Activated CD4-positive, alpha-beta T cell treated with anti-CD3 and anti-CD28 coated beads, Interleukin-2, amount 10 ng/mL, durations not matched to agents 7 days and 5 days (primary cell): ENCODE measurements at places on chromosomes 1 and 21.

GRCh38 chr1:225697428-225697827, 44.5 kb upstream of the ENAH start:
- no peak for DNase-seq

- no peak for DNase-seq
These were observed 319.4 kb downstream of the PTBP2 start for GRCh38 chr1:97041026-97041425.

DNA sequence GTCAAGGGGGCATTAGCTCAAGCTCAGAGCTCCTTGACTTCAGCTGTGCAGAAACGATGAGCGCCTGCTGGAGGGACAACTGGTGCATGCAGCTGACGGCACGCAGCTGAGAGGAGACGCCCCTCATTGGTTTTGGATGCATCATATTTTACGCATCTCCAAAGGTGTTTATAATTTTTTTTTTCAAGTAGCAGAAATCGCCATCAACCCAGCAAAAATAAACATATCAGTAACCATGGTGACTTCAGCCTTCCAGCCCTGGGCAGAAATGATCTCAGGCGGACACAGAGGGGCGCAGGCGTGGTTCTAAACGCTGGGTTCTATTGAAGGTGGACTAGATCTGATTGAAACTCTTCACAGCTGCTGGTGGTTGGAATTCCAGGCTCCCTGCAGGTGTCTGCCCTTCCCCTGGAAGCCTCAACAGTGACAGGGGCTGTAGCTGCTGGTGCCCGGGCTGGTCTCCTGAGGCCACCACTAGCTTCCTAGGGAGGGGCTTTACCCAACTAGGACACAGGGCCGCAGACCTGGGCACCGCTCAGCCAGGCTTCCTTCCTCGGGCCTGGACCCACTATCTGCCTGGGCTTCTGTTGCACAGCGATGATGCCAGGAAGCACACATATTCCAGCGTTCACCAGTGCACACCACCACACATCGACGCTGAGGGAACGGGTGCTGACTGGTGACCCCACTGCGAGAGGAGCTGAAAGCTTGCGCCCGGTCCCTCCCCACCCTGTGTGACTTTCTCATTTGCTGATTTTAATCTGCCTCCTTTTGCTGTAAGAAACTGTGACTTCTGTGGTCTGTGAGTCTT, 63.7 kb upstream of the ABCG1 start:
- no peak for DNase-seq

DNA sequence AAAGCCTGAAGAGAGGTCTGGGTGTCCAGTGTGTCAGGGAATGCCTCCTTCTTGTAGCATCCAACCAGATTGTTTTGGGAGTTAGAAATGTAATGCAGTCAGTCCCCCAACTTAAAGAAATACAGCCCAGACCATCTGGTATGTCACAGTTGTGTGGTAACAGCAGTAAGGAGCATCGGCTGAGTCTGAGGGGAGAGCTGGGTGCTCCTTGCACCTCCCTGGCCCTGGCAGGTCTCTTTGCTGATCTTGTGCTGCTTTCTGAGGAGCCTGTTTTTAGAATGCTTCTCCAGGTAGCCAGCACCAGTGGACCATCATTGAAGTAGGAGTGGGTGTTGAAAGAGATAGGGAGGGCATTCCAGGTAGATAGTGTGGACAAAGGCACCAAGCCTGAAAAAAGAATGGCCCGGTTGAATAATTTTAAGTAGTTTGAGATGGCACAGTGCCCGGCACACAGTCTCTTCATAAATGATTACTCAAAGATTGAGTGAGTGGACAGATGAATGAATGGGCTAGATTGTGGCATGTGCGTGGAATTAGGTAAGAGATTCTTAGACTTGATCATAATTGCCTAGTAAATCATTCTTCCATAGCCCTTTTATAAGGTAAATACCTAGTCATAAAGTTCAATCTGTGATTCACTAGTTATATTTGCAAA, 46.5 kb downstream of the LAMC1 start:
- no peak for DNase-seq

GRCh38 chr1:212749821-212750535, 41.6 kb downstream of the NSL1 start:
- DNase-seq: no peak

- DNase-seq: no peak
These were observed 96.0 kb upstream of the ERRFI1 start for GRCh38 chr1:8122160-8122476.

- DNase-seq: no peak
These were observed 6.5 kb downstream of the MEX3A start for GRCh38 chr1:156075775-156076204.

GRCh38 chr1:17632541-17633184, 93.2 kb downstream of the ARHGEF10L start:
- DNase-seq: no peak

- no peak for DNase-seq
These were observed 78.4 kb downstream of the HS2ST1 start for GRCh38 chr1:86992861-86993260.

- DNase-seq: no peak
These were observed 1.9 kb upstream of the OLFML2B start for GRCh38 chr1:162025541-162025940.

DNA sequence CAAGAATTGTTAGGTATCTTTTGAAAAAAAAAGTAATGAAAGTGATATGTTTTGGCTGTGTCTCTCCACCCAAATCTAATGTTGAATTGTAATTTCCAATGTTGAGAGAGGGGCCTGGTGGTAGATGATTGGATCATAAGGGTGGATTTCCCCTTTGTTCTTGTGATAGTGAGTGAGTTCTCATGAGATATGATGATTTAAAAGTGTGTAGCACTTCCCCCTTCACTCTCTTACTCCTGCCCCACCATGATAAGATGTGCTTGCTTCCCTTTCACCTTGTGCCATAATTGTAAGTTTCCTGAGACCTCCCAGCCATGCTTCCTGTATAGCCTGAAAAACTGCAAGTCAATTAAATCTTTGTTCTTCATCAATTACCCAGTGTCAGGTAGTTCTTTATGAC, 70.7 kb downstream of the XCL2 start:
- DNase-seq: no peak

- DNase-seq: no peak
These were observed 4.6 kb upstream of the NKAIN1 start for GRCh38 chr1:31244326-31244725.

- no peak for DNase-seq
These were observed 384.7 kb upstream of the CXADR start for GRCh38 chr21:17128132-17128531.

DNA sequence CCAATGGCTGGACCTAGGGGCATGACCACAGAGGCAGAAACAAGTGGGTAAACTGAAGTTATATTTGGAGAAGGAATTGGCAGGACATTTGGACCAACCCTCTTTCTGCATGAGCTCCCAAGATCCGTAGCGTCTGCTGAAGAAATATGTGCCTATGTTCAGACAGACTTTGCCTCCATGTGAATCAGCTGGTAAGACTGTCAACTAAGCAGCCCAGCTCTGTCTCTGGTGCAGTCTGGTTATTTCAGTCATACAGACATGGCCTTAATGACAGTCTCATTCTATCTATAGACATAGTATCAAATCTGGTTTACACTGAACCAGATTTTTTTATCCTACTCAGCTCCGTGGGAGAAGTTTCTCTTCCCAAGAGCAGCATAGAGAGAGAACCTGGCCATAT, 63.1 kb upstream of the PBX1 start:
- no peak for DNase-seq

DNA sequence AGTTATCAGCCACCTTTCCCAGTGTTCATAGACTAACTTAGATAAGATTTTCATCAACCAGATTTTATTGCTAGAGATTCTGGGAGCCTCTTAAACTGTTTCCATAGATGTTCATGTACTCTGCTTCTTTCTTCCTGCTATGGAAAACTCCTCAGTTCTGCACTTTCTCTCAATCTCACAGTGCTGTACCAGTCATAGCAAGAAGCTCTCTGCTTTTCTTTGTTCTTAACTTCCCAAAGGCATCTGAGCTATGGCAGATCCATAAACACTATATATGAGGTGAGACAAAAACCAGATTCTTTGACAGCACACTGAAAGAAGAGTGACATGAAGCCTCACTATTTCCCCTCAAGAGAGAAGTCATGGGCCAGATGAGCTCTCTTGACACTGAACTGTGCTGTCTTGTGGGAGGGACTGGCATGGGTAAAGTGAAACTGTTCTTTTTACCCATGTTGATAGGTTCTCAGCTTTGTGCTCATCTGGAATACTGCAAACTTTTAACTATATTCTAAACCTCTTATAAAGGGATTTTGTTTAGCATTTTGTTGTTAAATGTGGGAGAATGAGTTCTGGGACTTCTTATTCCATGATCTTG, 64.2 kb upstream of the LYPLAL1 start:
- no peak for DNase-seq

DNA sequence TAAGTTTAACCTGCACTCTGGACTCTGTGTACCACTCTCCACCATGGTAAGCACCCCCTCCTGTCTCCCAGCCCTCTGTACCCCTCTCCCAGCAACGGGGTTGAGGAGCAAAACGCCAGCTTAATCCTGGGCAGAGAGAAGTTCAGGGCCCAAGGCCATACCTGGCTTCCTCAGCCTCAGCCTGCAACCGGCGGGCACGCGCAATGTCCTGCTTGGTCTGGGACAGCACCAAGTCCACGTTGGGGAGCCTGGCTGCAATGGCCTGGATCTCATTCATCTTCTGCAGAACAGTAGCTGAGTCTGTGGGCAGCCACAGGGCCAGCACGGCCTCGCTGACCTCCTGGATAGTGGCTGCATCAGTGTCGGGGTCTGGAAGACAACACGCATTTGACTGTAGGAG, 33.9 kb downstream of the LAMB3 start:
- no peak for DNase-seq

GRCh38 chr1:171265686-171266085, 17.4 kb downstream of the FMO1 start:
- DNase-seq: no peak

DNA sequence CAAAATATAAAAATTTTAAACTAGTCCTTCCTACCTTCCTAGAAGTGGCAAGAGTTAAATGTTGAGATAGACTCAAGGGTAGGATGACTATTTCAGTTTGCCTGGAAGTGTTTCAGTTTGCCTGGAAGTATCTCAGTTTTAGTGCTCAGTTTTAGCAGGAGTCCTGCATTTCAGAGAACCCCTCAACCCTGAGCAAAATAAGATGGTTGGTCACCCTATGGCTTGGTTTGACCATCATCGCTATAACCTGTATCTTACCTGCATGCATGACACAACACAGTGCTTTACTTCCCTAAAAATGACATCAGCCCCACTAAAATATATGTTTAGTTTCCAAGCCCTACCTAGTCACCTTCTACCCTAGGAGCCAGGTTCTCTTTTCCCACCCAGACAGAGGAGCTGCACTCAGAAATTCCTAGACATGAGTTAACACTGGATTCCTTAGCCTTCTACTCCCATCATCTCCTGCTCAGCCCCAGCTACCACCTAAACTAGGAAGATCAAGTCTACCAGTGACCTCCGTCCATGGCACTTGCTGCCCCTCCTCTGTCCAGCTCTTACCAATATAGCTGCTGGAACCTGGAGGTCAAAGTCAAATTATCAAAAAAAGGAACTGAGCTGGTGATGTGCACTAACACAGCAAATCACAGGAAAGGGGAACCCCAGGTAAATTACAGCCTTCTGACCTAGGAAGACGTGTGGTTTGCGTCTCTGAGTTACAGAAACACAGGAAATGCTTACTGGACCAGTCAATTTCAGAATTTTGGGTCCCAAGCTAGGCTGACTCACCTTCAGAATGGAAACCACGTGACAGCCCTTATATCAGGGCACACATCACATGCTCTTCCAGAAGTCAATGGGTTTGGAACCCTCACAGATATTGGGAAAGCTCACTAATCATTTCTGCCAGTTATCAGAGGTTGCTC, 2.2 kb upstream of the G0S2 start:
- peak; percentile 47 for DNase-seq

DNA sequence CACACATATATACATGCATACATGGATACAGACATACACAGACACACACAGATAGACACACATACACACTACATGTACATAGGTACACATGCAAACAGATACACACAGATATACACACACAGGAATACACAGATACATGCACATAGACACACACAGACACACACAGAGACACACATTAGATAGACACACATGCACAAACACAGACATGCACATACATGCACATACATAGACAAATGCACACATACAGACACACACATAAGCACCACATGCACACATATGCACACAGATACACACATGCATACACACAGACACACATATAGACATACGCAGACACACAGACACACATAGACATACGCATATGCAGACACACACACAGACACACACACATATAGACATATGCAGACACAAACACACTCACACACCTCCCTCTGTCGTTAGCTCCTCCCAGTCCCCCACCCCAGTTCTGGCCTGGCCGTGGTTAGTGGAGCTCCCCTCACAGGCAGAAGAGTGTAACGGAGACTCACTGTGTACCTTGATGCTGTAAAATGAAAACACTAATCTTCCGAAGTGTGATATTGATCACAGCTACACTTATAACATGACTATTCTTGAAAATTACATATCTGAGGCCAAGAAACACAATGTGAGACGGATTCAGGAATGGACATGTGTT, 7.6 kb downstream of the UBASH3A start:
- DNase-seq: no peak

GRCh38 chr1:64866689-64867088, 99.7 kb downstream of the JAK1 start:
- no peak for DNase-seq

DNA sequence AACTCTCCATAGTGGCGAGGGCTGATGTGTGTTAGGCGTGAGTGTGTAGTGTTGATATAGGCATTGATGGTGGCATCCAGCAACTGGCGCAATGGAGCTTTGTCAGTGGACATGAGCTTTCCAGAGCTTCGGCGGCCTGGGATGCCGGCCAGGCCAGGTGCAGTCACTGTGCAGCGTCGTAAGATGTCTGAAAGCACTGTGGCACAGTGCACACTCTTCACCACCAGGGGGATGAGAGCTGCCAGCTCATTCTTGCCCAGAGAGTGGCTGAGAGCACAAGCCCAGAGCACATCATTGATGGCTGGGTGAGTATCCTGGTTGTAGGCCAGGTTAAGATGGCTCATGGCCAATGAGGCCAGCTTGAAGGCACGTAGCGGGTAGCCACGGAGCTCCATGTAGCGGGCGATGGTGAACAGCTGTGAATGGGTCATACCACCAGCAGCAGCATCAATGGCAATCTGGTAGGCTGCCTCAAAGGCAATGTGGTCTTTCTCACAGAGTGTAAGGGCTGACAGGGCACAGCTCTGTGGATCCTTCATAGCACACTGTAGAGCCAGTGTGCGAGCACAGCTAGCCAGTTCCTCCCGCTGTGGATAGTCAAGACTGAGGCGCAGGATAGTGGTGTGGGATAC, 6.7 kb downstream of the UROD start:
- DNase-seq: peak; percentile 72

DNA sequence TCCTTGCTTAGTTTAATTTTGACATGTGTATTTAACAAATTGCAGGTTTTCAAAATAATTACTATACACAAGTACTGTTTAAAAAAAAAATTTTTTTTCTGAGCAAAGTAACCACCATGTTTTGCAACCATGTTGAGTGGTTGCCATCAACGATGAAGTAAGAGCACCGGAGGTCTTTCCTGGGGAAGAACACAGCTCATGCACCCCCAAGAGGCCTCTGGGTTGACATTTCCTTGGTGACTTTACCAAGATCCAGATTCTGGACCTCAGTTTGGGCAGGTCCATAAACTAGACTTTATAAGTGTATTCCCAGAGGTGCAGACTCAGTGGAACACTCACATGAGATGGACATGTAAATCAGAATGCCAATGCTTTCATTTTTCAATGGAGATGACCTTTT, 36.8 kb upstream of the RALGPS2 start:
- no peak for DNase-seq

- no peak for DNase-seq
These were observed 4.7 kb upstream of the SLC19A1 start for GRCh38 chr21:45546636-45547544.
